Thymus (tissue), 14 donors: ENCODE measurements at places on chromosomes 5 and 9. TPM values are rescaled to one million over a fixed set of nuclear protein-coding genes. Genes with fewer than 3 reads are reported as not detected.

DNA sequence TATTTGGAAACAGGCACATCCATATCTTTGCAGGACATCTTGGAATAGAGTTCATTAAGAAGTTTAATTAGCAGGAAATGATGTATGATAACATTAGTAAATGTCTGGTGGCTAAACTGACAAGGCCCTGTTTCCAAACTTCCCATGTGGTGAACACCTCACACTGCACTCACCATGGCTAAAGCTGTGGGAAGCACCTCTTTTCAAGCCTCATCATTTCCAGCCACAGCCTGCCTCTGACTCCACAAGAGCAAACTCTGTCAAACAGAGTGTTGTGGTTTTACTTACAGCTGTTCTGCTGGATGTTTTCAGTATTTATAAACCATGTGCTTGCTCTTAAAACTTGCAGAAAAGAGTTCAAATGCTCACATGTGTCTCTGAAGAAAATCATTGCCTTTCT, 14.9 kb upstream of the NDUFB6 start:
- DNase-seq: no peak

- peak; percentile 5 for DNase-seq
Observed at GRCh38 chr5:61357745-61358144, 25.7 kb downstream of the ZSWIM6 start.

DNA sequence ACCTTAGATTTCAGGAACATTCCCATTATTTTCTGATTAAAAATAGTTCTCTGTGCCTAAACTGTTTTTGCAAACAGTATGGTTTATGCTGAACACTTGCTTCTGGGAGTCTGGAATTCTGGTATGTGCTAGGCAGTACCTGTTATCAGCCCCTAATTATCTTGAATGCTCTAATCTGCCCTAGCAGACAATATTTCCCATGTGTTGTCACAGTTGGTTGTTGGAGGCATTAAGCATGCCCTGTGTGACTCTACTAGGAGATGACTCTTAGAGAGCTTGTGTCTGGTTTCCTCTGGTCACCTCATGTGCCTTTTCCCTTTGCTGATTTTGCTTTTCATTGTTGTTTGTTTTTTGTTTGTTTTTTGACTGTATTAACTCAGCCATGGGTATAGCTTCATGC, 36.6 kb downstream of the UHRF2 start:
- no peak for DNase-seq

DNA sequence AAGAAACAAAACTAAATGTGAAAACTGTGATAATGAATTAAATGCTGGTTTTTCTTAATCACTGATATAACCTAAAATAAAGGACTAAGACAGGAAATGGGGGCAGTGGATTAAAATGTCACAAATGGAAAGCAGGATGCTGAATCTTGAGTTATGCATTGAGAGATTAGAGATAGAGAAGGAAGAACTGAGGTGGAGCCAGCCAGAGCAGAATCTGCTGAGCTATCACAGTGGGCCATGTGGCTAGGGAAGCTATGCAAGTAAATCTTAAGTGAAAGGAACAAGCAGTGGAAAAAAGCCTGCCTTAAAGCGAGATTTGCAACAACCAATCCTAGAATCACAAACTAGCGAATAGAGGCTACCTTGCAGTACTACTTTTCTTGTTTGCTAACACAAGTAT, 188.5 kb upstream of the RASA1 start:
- peak; percentile 13 for DNase-seq

GRCh38 chr5:65778126-65778525, 56.1 kb downstream of the NLN start:
- DNase-seq: no peak

- DNase-seq: no peak
Observed at GRCh38 chr5:119828541-119828940, 199.2 kb downstream of the FAM170A start.

DNA sequence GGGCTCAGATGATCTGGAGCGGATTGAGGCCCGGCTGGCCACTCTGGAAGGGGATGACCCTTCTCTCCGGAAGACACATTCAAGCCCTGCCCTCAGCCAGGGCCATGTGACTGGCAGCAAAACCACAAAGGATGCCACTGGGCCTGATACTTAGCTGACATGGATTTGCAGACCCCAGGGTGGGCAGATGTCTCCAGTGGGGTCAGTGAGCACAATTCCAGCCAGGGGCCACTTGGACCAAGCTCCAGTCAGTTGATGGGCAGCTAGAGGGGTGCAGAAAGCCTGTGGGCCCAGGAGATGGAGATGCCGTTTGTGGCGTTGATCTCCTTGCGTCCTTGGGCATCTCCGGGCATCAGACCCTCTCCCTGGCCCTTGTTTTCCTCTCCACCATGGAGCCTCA, 46.7 kb downstream of the PSD2 start:
- DNase-seq: no peak

DNA sequence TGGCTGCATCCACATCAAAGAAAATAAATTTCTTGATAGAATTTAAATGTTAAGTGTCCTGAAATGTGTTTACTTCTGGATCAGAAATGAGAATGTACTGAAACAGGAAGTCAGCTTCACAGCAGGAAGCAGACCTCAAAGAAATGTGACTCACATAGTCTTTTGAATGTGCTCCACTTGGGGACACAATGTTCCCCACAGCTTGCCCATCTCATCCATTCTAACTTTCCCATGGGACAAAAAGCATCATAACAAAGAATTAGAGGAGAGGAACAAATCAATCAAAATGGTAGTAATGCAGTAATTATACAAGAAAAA, 85.7 kb downstream of the GRAMD2B start:
- no peak for DNase-seq

SHOC1 gene
- total RNA-seq: under 0.01 TPM
